ENCODE measurements at places on chromosomes 5 and 9.

DNA sequence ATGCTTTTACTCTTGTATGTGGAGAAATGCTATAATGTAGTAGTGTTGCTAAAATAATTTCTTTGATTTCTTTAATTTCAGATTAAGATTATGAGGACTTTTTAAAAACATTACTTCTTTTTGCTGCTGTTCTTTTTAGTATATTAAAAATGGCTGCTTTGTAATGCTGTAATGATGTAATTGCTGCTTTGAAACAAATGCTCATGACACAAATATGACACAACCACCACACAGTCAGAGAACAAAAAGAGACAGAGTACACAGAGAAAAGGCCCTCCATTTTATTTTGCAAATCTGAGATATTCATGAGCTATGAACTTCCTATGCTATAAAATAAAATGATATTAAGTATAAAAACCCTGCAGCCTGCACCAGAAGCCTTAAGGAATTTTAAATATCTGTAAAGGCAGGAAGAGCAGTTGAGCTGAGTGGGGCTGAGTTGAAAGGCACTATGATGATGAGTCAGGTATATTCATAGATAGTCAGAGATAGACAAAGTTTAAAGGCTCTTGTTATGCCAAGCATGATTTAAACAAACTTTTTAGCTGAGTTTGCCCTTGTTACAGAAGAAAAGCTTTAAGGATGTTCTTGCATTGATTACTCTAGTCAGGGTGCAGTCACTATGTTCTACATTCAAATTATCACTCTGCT, 5.1 kb upstream of the POU5F2 start:
- DNase-seq: no peak

DNA sequence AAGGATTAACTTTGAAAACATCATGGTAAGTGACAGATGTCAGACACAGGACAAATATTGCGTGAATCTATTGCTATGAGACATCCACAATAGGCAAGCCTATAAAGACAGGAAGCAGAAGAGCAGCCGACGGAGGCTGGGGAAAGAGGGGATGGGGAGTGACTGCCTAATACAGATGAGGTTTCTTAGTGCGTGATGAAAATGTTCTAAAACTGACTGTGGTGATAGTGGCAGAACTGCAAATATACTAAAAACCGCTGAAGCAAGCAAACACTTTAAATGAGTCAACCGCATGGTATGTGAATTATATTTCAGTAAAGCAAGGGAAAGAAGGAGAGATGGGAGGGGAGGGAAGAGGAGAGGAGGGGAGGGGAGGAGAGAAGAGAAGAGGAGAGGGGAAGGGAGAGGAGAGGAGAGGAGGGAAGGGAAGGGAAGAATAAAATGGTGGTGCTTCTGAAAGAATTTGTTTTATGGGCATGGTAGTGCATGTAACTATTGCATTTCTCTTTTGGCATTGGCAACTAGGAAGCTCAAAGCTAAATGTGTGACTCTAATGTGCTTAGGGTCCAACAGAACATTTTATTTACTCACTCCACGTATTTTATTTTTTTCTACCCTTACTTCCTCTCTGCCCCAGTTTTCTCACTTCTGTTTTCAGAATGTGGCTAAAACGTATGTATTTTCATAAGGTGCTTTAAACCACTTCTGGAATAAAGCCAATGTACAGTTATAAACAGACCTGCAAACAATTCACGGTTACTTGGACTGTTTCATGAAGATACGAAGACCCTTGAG, 21.3 kb downstream of the AKNA start:
- DNase-seq: no peak

- no peak for DNase-seq
Measured at GRCh38 chr5:40080191-40080590, 599.5 kb upstream of the PTGER4 start.

GRCh38 chr5:109836280-109836679, 146.6 kb downstream of the MAN2A1 start:
- DNase-seq: no peak

- DNase-seq: no peak
Measured at GRCh38 chr5:142008813-142009212, 4.0 kb downstream of the GNPDA1 start.

DNA sequence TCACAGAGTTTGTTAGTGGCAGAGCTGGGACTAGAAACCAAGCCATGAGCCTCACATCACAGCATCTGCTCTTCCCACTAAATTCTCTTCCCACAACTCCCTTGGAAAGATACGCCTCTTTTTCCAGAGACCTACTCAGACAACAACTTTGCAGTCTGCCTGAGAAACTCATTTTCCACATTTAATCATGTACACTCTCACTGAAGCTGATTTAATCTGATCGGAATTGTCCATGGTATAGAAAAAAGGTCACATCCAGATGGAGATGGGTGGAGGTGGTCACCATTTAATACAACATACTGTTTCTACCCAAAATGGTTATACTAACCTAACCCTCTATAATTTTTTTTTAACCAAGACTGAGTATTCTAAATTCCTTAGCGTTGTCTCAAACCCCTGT, 366.2 kb downstream of the ENC1 start:
- DNase-seq: no peak

GRCh38 chr9:99058964-99059921, 45.7 kb upstream of the TGFBR1 start:
- DNase-seq: peak; percentile 79

DNA sequence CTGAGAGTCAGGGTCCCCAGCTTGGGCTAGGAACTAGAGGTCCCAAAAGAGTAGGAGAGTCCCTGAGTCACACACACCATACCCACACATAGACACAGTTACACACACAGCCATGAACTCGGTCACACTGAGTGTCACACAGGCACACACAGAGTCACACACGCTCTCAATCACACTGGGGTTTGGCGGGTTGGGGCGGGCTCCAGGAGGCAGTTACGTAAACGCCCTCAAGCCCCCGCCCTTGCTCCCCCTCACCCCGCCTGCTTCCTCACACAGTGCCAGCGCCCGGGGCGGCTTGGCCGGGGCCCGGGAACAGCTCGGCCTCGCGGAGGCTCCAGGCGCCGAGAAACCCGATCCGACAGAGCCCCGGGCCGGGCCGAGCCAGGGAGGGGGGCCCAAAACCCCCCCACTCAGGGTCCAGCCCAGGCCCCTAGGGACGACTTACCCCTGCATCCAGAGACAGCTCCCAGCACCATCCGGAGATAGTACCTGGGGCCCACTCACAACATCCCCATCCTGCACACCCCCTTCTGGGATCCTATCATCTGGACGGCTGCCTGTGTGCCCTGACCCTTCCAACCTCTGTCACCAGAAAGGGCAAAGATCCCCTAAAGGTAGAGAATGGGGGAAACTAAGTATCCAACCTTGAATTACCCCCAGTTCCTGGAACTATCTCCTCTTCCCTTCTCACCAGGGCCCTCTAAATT, 3.5 kb upstream of the CNTFR start:
- DNase-seq: no peak
